ENCODE measurements at places on chromosomes 13 and 19.

GRCh38 chr19:30079200-30079599 lies 137.2 kb downstream of the URI1 start:
- no peak for DNase-seq

DNA sequence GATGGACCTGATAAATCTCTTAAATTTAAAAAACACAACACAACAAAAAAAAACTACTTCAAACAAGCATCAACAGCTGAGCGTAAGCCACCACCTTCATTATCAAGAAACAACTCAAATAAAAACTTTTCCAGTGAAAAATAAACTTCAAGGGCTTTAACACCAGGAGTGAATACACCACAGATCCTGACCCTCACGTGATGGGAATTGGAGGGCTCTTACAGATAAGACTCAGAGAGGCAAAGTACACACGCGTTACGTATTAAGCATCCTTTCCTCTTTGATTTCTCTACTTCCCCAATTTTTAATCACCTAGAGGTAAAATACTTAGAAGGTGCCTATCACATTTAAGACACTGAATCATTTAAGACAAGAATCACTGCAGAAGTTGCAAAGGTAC lies 573 bp upstream of the STARD13 start:
- no peak for DNase-seq

GRCh38 chr19:6108721-6109633 lies 1.3 kb downstream of the RFX2 start:
- DNase-seq = no peak

- peak; percentile 37 for DNase-seq
These were observed at the start of gene SMAD9 for GRCh38 chr13:36919833-36920615. Gene SMAD9 (minus strand): TSS chr13:36920238. CDS start chr13:36879689, 40,549 bp downstream.

DNA sequence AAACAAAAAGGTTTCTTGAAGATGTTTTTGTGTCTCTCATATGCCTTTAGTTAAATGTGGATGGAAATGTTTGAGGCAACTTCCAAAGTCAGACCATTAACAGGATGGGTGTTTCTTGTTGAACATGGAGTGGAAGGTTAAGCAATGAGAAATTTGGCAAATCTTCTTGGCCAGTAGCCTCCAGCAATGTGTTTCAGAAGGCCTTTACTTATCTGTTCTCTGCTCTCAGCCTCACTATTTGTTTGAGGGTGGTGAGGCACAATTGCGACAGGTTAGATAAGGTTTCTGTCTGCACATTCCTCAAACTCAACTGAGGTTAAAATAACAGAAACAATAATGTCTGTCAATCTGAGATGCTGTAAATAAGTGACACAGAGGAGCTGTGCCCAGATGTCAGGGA lies 1019.0 kb downstream of the DIAPH3 start:
- DNase-seq = no peak

DNA sequence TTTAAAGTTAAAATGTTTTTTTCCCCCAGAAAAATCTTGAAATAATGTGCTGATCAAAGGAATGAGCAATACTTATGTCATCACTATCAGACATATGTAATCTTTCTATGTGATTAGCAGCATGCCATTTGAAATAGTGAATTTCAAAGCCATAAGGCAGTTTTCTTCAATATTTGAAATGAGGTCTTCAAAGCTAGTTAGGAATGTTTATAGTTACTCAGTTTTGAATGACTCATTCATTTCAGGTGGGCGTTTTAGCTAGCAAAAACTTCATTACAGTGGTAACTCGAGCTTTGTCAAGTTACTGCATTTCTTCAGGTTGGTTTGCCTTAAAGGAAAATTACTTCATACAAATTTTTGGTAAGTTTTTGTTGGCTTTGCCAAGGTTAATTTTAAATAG lies 102.1 kb downstream of the ATP8A2 start:
- DNase-seq = no peak

- DNase-seq = no peak
These were observed 66.5 kb upstream of the STARD13 start for GRCh38 chr13:33352041-33352440.

DNA sequence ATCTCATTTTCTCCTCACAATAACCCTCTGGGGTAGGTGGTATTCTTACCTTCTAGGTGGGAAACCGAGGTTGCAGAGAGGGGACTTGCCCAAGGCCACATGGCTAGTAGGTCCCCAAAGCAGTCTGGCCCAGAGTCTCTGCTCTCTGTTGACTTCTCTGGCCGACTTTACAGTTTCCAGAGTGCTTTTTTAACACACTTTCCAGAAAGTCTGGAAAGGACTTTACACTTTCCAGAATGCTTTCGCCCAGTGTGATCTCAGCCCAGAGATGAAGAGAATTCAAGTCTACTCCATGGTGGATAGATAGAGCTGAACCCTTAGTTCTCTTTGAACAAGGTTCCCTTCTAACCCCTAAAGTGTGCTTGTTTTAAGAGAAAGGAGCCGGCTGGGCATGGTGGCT lies 12.2 kb downstream of the ARHGAP35 start:
- no peak for DNase-seq

All from fibroblast of skin of left quadriceps (primary cell).